Stimulated activated CD4-positive, alpha-beta T cell treated with anti-CD3 and anti-CD28 coated beads, Interleukin-2, amount 100 ng/mL, for 48 hours (primary cell): ENCODE measurements at places on chromosomes 7 and 10.

DNA sequence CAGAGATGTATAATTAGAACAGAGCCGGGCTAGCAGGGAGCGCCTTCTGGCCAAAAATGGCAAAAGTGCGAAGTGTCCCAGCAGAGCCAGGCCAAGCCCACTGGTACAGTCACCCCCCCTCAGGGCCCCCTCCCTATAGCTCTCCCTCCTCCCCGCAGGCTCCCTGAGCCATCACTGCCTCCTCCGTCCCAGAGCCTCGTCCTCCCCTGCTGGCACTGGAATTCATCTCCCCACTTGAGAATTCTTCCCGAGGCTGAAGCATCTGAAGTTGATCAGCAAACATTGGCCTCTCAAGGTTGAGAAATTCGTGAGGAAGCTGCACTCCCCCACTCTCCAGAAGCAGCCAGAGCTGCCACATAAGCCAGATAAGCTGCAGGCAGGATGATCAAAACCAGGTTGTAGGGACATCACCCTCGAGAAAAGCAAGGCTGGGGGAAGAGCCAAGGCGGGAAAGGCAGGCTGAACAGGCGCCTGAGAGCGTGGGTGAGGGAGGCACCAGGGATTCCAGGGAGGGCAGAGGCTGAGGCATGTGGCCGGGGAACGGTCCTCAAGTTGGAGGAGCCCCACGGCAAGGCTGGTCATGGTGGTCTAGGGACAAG, 23.4 kb downstream of the CAMK2G start:
- DNase-seq = no peak

DNA sequence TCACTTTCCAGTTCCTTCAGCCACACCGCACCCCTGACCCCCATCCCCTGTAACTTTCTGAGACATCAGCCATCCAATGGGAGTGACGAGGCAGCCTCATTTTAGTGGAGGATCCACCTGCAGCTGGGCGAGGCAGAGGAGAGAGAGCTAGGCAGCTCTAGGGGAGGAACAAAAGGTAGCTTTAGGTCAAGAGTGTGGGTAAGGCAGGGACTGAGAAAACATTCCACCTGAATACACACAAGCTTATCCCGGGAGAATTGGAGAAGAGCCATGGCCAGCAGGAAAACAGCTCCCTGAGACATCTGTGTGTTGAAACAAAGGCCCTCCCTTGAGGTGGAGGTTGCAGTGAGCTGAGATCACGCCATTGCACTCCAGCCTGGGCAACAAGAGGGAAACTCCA, 6.7 kb upstream of the KLRG2 start:
- DNase-seq = no peak

- DNase-seq = peak; percentile 15
Measured at GRCh38 chr10:74419958-74420375, 268.9 kb downstream of the ADK start.

DNA sequence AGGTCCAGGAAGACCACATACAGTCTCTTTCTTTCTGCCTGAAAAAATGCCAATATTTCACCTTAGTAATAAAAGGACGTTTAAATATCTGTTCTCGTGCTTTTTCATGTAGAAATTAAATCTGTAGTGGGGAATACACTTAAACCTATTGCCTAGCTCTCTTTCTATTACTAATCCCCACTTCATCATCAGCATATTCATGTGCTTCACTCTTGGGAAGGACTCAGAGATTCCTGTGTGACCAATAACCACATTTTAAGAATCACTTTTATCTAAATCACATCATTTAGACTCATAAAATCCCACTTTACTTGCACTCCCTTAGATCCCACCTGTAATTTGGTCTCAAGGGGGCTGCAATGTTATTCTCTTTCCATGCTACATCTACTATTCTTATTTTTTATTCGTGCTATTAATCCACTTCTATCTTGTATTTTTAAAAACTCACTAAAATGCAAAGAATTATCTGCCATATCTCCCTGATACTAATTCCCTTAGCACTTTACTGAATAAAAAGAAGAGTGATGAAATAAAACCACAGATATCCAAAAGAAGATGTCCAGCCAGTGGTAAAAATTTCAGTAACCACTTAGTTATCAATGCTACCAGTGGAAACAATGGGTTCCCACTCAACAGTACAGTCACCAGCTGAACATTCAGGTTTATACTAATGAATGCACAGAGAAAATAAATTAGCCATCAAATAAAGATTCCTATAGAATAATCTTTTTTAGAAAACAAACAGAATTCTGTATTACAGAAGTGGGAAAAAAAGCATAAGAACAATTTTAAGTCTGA, 102.1 kb downstream of the PPP1R17 start:
- no peak for DNase-seq
